Activated naive CD4-positive, alpha-beta T cell treated with anti-CD3 and anti-CD28 coated beads, Interleukin-2, amount 50 U/mL, for 16 hours (primary cell): ENCODE measurements at places on chromosomes 16 and 17.

DNA sequence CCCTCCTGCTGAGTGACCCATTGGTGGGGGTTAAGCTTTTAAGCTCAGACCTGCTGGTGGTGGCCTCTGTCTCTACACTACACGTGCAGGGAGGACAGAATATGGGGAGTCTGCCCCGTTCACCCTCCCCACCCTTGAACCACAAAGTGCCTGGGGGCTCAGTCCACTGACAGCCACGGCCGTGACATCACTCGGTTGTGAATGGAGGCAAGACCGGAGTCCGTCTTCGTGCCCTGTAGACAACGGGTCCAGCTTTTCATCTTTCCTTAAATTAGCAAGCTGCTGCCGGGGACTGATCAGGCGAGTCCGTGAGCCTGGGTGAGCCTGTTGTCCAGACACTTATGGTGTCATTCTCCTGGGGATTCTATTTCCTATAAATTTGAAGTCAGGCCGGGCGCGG is 67.4 kb downstream of the CRISPLD2 start:
- DNase-seq, result no peak

DNA sequence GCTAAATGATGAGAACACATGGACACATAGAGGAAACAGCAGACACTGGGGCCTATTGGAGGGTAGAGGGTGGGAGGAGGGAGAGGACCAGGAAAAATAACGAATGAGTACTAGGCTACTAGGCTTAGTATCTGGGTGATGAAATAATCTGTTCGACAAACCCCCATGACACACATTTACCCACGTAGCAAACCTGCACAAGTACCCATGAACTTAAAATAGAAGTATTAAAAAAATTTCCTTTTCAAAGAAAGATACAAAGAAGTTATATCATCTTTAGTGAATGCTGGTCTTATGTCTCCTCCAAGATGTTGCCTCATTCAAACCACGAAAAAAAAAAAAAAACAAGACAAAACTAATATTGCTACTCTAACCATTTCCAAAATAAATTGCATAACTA is 31.7 kb downstream of the MBTD1 start:
- no peak for DNase-seq

DNA sequence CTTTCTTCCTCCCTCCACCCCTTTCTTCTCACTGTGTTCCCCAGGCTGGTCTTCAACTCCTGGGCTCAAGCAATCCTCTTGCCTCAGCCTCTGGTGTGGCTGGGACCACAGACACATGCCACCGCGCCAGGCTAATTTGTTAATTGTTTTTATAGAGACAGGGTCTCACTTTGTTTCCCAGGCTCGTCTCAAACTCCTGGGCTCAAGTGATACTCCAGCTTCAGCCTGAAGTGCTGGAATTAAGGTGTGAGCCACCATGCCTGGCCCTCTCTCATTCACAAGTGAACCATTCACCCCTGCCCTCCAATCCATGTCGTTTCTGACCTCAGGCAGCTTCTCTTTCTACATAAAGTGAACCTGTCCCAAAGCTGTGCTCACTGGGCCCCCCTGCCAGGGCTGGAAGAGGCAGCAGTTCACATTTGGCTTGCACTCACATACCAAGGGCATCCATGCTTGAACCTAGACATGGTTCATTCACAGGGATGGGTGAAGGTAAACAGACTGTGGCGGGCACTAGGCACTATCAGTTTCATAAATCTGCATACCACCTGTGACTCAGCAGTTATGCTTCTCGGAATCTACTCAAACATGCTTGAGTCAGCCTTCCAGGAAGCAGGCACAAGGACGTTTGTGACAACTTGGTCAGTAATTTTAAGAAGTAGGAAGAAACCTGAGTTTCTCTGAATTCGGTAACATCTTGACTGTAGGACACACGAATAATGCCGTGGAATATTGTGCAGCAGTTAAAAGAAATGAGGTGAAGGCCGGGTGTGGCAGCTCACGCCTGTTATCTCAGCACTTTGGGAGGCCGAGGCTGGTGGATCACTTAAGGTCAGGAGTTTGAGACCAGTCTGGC is 6.0 kb upstream of the RNF213 start:
- peak; percentile 60 for DNase-seq

GRCh38 chr16:11892761-11893160 is 23.0 kb downstream of the GSPT1 start:
- DNase-seq, result no peak

- DNase-seq, result peak; percentile 25
Measured at GRCh38 chr17:44830359-44831288, 537 bp upstream of the GJC1 start.

- no peak for DNase-seq
Measured at GRCh38 chr16:64074706-64075105, 1047.2 kb downstream of the CDH11 start.

DNA sequence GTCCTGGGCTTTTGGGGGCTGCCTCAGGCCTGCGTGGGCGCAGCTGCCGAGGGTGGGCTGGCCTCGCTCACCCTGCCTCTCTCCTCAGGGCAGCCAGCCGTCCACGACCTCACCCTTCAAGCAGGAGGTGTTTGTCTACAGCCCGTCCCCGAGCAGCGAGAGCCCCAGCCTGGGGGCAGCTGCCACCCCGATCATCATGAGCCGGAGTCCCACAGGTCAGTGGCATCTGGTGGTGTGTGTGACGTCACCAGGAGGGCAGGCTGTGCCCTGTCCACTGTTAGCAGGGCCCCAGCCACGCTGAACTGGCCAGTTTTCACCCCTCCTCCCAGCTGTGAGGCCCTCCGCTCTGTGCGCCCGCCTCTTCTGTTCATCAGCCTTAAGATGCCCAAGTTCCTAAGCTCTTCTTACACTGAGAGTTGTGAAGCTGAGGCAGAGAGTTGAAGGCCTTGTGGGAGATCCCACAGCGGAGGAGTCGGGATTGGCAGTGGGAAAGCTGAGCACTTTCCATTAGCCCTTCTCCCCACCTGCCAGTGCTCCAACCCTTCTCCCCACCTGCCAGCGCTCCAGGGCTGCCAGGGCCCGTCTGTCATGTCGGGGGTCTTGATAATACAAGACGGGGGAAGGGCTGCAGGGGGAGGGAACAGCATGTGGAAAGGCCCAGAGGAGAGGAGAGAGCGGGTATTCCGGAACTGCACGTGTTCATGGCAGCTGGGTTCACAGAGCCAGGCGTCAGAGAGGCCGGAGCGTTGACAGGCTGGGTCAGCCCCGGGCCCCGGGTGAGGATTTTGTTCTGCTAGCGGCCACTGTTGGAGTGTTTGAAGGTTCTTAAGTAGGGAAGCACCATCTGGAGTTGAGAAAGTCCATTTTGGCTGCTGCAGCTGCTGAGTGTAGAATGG is 36.3 kb downstream of the OR1D5 start:
- DNase-seq, result no peak

DNA sequence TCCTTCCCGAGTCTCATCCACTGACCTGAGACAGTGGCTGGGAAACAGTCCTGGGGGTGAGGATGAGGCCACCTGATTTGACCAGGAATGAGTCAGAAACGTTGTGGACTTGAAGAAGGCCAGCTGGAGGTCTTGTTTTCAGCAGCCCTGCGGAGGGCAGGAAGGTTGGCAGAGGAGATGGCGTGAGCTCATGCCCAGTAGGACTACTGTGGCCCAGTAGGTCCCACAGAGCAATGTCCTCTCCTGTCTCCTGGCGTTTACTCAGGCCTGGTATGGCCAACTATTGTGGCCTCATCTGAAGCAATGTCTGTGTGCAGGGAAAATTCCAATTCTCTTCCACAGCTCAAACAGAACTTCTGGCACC is 84.1 kb upstream of the DNAJA2 start:
- DNase-seq, result no peak

GRCh38 chr16:31876951-31877828 is 3.6 kb downstream of the ZNF267 start:
- DNase-seq, result peak; percentile 36

DNA sequence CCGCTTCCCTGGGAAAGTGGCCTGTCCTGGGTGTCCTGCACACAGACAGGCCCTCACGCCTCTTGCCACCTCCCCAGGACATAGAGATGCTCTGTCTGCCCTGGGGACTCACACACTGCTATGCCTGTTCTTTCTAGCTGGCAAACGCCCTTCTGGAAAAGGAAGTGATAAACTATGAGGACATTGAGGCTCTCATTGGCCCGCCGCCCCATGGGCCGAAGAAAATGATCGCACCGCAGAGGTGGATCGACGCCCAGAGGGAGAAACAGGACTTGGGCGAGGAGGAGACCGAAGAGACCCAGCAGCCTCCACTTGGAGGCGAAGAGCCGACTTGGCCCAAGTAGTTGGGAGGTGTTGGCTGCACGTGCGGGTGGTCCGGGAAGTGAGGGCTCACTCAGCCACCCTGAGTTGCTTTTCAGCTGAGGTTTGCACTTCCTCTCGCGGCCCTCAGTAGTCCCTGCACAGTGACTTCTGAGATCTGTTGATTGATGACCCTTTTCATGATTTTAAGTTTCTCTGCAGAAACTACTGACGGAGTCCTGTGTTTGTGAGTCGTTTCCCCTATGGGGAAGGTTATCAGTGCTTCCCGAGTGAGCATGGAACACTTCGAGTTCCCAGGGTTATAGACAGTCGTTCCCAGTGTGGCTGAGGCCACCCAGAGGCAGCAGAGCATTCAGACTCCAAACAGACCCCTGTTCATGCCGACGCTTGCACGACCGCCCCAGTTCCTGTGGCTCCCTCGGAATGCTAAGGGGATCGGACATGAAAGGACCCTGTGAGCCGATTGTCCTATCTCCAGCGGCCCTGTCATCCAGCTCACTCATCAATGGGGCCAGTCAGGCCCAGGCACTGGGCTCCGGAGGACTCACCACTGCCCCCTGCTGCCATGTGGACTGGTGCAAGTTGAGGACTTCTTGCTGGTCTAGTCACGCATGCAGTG is 3.5 kb upstream of the RPL13 start:
- peak; percentile 88 for DNase-seq

- DNase-seq, result no peak
Measured at GRCh38 chr16:84567286-84567962, 50.5 kb downstream of the COTL1 start.

DNA sequence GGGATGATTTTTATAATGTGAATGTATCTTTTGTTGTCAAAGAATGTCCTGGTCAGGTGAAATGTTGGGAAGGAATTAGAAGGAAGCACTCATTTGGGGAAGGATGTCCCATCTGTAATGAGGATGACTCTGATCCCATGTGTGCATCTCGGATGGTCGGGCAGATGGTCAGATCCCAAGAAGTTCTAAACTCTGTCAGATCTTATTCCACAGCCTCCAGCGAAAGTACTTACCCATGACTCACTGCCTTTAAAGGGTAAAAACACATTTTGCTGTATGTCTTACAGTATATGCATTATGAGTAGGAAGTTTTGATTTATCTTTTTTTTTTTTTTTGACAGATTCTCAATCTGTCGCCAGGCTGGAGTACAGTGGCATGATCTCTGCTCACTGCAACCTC is 548 bp upstream of the KRTAP4-11 start:
- DNase-seq, result no peak

DNA sequence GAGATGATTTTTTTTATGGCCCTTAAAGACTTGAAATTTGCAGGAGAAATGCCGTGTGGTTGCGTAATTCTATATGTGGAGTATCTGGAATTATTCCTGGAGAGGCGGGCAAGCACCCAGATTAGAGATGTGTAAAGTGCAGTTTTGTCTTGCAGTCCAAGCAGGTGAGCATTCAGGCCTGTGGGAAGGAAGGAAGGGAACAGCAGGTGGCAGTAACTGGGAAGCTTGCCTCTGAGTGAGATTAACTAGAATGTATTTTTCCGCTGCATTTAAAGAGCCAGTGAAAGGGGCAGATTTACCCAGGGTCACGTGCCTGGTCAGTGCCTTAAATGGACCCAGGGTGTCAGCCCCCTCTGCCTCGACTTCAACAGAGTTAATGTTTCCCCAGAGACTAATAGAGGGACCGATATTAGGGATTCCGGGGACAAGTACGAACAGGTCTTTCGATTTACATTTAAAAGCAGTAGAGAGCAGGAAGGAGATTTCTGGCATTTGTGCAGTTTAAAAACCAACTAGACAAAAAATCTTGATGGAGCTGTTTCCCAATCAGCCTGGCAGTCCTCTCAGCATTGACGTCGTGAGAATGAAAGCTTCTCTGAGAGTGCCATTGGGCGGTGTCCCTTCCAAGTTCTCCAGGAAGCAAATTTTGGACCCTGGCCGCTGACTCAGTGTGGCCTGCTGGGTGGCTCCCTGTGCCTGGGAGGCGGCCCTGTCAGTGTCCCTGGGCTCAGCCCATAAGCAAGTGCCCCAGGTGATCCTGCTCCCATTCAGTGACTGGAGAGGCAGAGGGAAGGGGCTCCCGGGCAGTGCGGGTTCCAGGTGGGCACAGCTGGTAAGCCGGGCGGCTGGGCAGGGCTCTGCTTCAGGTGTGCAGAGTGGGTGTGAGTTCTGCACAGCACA is 38.2 kb downstream of the KSR1 start:
- no peak for DNase-seq

- DNase-seq, result no peak
Measured at GRCh38 chr16:75354170-75354569, 79.1 kb downstream of the CFDP1 start.

DNA sequence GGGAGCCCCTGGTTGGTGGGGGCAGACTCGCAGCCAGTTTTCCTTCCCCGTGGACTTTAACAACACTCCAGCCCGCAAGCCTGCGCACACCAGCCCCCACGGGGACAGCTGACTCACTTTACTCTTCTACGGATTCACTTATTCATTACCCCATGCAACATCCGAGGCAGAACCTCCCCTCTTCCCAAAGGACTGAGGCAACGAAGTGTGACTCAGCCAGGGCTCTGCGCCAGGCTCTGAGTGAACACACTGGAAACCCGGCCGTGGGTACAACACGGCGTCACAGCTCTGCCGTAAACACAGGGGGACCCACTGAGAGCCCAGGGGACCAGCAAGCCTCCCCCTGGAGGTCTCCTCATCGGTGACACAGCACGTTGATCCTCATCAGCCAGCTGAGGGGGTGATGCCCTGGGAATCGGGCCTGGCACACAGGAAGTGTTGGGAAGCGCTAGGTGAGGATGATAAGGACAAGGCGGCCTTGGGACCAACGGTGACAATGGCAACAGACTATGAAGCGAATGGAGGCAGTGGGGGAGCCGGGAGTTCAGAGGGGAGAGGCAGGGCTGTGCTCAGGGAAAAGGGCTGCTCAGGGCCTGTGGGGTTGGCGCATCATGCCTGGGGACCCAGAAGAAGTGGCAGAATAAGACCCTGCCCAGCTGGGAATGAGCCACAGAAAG is 14.6 kb downstream of the COTL1 start:
- DNase-seq, result no peak

DNA sequence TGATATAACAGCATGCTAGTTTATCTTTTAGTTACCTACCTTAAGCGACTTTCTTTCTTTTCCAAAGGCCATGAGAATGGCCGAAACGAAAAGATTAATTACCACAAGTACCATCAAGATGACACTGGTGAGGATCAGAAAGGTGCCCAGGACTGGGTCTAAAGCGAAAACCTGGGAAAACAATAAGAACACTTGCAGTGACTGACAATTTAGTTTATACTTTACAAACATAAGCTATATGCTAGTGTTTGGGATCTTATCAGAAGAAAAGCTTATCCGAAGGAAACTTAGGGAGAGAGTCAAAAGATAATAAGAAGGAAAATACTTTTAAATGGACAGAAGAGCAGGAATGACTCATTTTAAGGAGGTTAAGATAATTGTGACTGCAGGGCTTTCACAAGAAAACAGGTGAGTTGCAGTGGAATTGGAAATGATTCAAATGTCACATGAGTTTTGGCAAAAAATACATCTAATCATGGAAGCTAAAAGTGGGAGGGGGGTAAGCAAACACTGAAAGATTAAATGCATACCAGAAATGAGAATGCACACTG is 34.8 kb downstream of the IST1 start:
- no peak for DNase-seq

- DNase-seq, result no peak
Measured at GRCh38 chr17:79933863-79934652, 94.8 kb upstream of the CBX4 start.
